Adipocyte (in vitro differentiated cells): ENCODE measurements at places on chromosomes 11 and 22.

GRCh38 chr11:353179-353873 is 16.0 kb upstream of the B4GALNT4 start:
- peak; percentile 97 for DNase-seq

GRCh38 chr11:69055598-69056516 is 7.1 kb downstream of the TPCN2 start:
- DNase-seq: no peak

DNA sequence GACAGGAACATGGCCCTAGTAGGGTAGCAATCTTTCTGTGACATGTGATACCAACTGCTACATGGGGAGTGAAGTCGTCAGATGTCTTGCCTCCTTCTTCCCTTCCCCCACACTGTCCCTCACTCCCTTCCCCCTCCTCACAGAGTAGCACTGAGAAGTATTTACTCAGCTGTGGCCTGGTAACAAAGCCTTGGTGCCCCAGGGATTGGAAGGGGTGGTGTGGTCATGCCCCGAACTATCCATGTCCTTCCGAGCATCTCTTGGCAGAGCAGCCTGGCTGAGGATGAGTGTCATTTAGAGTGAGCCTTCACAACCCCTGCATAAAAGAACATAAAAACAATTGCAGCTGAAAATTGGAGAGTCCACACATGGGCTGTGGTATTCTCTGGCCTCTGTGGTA is 46.1 kb downstream of the ARFGAP2 start:
- DNase-seq: no peak

DNA sequence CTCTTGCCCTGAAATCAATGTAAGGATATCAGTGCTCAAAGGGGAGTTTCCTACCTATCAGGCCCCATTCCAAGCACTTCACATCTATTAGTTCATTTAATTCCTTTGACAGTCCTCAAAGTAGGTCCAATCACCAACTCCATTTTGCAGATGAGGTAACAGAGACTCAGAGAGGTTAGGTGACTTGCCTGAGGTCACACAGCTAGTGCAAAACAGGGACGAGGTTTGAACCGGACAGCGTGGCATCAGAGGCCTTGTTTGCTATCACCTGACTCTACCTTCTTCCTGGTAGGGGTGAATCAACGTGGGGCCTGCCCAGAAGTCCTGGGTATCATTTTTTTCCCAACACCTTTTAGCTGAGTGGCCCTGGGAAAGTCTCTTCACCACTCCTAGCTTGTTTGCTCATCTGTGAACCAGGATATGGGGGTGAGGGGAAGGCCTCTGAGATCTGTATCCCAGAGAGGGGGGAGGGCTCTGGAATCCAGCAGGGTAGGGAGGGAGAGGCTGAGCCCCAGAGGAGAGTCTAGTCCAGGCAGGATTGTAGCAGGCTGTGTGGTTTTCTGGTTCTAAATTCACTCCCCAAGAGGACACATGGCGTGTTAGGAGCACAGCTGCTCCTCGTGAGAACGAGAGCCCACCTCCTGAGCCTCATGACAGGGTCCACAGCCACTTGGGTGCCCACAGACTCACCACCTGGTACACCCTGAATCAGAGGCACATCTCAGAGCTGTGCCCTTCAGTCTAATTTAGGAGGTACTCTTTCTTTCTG is 174.7 kb downstream of the MN1 start:
- DNase-seq: no peak

GRCh38 chr11:28108958-28109357 is 770 bp downstream of the METTL15 start:
- peak; percentile 22 for DNase-seq
